ENCODE measurements at places on chromosomes 3 and 15.

GRCh38 chr3:63981980-63982379, 41.3 kb downstream of the PSMD6 start:
- DNase-seq = no peak

- no peak for DNase-seq
Measured at GRCh38 chr3:191373327-191373726, 43.0 kb upstream of the UTS2B start.

DNA sequence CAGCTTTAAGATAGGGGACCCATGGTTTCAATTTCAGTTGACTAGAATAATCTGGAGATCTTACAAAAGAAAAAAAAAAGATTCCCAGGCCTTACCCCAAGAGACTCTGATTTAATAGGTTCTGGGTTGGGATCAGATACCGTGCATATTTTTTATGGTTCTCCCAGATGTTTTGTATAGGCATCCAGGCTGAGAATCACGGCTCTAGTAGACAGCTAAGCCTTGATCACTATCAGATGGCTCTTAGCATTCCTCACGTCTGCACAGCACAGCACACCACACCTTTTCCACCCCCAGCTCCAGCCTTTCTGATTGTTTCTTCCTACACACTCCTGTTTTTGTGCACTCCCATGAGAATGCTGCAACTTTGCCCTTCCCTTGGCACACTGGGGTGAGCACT, 40.8 kb downstream of the TMEM45A start:
- no peak for DNase-seq

- DNase-seq = no peak
Measured at GRCh38 chr15:69703532-69704187, 251.0 kb downstream of the RPLP1 start.

DNA sequence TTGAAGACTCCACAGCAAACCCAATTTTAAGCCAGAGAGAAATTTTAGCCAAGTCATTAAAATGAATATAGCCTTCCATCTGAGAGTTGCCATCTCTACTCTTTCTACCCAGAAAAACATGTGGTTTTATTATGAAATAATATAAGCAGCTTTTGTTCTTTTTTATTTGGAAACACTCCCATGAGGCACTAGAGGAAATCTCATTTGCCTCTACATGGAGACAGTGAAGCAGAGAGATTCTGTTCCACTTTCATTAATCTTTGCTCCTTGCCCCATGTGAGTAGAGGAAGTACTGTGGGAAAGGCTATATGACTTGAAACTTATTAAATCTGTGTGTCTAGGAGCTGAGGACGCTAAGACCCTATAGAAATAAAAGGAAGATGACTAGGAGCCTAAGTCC, 111.1 kb downstream of the P3H2 start:
- DNase-seq = no peak

DNA sequence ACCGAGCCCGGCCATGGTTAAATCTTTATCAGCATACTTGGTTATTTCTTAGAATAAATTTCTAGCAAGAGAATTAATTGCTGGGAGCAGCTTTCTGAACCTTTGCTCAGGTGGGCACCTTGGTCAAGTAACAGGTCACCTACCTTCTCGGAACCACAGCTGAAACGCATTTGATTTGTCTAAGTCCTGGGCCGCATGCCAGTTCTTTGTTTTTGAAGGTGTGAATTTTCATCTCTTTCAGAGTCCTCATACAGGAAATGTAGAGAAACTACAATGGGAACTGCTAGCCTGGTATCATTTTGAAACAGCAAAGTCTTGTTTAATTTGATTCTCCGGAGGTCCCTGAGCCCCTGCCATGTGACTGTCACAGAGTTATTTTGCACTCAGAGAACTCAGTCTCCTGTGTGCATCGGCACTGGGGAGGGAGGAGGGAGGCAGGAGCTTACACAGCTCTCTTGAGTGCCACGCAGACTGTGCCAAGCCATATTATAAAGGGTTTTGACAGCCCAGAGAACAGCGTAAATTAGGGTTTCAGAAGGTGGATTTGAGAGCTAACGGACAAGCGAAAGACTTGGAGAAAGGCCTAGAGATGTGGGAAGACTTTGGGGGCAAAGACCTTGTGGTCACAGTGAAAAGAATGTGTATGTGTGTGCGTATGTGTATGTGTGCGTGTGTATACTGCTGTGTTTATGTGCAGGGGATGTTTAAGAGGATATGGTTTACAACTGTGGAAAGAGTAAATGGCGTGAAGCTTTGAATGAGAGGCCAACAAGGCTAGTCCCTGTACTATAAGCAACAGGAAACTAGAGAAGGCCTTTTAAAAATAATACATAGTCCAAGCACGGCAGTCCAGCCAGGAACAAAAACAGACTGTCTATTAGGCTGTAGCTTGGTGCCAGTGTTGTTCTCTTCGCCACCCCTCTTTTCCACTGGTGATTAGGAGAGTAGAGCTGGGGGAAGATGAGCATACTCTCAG, 61.8 kb upstream of the ATP13A3 start:
- DNase-seq = no peak

GRCh38 chr3:18891641-18892040, 256.7 kb upstream of the KCNH8 start:
- no peak for DNase-seq

- no peak for DNase-seq
Measured at GRCh38 chr3:72383883-72384282, 464.4 kb downstream of the SHQ1 start.

GRCh38 chr15:62378772-62379498, 213.8 kb upstream of the C2CD4B start:
- no peak for DNase-seq

DNA sequence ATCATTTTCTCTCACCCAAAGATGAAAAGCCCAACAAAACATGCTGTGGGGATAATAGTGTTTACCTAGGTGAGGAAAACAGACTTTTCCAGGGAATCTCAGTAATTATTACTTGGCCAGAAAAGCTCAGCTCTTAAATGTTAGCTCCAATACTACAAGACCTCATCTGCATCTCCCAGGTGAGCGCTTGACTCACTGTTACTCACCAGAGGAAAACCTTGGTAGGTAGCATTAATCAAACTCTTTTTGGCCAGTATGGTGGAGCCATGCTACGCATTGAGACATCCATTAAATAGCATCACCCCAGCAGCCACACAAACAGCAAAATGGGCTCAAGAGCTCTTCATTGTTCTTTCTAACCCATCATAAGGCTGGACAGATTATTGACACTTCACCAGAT, 99.0 kb downstream of the TIGIT start:
- no peak for DNase-seq

GRCh38 chr3:124619887-124620599, 110.2 kb upstream of the UMPS start:
- no peak for DNase-seq

- no peak for DNase-seq
Measured at GRCh38 chr3:130687327-130687726, 59.3 kb downstream of the PIK3R4 start.

DNA sequence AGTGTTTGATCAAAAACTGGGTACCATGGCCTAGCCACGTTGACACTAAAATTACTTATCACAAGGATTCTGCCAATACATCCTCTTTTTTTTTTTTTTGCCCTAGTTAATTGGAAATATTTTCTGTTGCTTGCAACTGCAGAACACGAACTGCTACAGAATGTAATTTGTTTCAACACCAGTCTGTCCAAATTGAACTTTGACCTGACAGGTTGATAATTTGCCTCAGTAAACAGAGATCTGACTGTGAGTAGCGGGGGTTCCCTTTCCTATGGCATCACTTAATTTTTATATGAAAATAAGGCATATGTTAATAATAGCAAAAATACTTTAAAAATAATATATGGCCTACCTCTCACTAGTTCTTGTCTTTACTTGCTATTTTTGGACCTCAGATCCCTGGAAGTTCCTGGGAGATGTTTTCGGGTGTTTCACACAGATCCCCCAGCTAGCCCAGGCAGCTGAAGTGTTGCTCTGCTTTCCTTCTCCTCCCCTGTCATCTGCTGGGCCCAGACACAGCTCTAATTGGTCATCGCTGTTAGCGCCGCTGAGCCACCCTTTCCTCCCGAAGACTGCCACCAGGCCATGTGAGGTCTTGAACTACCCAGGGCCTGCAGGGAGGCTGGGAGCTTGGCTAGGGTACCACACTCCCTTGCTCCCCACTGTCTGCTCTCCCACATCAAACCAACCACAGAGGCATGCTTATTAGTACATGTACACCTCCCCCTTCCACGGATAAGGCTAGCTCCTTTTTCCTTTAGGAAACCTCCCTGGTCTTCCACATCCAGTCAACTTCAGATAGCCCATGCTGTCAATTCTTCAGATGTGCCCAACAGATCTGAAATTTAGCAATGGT, 89.8 kb upstream of the RNF7 start:
- no peak for DNase-seq

DNA sequence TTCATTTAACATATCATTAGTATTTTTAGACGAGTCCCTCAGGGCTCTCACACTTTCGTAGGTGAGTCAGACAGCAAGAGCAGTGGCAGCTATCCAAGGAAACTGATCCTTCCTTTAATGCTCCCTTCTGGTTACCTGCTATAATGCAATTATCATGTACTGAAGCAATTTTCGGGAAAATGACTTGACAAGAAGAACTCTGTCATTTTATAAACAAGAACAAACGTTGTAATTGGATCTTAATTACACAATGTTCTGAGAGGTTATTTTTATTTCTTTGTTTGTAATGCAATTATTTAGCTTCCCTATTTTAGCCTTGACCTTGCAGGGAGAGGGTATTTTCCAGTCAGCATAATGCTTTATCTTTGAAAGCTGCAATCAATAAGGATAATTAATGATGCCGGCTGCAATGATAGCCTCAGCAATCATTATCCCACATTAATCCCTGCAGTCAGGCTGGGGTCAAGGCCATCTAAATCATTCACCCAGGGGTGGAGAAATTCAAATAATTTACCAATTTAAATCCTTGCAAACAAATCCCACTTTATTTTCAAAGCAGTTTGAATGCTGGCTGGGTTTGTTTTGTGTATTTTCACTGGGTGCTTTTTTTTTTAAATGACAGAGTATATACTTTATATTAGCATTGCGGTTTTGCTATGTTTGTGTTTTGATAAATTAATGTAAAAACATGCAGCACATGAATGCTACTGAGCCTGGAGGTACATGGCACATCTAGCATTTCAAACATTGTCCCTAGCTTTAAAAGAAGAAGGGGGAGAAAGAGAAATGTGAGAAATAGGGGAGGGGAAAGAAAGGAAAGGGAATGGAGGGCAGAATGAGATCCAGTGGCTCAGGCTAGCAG, 249.9 kb downstream of the SHOX2 start:
- no peak for DNase-seq

- DNase-seq = no peak
Measured at GRCh38 chr15:89365462-89366065, 30.9 kb upstream of the POLG start.

GRCh38 chr3:12394569-12395271, 89.6 kb upstream of the TSEN2 start:
- DNase-seq = no peak

Measured in putamen (tissue), 1 donor.